Large intestine (tissue), 12 donors: ENCODE measurements at places on chromosomes 12 and 14. TPM values are rescaled to one million over a fixed set of nuclear protein-coding genes. Genes with fewer than 3 reads are reported as not detected.

RHEBL1 gene
- 0.79 TPM for polyA plus RNA-seq

CRIP1 gene
- polyA plus RNA-seq, result 136 TPM

- DNase-seq, result no peak
These were observed 7.3 kb downstream of the GAPDH start for GRCh38 chr12:6541371-6542165.

DNA sequence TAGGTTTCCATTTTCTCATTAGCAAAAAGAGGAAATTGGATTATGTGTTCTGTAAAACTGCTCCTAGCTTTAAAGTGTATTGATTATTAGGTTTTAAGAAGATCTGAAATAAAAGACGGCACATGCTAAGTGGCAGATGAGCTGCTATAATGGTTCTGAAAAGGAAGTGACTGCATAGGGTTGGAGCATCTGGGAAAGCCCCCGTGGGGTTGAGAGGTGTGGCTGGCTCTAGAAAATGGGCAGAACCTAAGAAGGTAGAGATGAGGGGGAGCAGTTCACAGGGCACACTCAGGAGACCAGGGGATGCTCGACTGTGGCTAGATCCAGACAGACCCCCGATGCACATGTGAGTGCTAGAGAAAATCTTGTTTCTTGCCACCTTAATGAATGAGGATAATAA is 1.9 kb downstream of the IFNG-AS1 start:
- no peak for DNase-seq

- no peak for DNase-seq
These were observed 386.6 kb downstream of the KCNH5 start for GRCh38 chr14:62658631-62659030.

LBHD2 gene
- not detected for polyA plus RNA-seq

DNA sequence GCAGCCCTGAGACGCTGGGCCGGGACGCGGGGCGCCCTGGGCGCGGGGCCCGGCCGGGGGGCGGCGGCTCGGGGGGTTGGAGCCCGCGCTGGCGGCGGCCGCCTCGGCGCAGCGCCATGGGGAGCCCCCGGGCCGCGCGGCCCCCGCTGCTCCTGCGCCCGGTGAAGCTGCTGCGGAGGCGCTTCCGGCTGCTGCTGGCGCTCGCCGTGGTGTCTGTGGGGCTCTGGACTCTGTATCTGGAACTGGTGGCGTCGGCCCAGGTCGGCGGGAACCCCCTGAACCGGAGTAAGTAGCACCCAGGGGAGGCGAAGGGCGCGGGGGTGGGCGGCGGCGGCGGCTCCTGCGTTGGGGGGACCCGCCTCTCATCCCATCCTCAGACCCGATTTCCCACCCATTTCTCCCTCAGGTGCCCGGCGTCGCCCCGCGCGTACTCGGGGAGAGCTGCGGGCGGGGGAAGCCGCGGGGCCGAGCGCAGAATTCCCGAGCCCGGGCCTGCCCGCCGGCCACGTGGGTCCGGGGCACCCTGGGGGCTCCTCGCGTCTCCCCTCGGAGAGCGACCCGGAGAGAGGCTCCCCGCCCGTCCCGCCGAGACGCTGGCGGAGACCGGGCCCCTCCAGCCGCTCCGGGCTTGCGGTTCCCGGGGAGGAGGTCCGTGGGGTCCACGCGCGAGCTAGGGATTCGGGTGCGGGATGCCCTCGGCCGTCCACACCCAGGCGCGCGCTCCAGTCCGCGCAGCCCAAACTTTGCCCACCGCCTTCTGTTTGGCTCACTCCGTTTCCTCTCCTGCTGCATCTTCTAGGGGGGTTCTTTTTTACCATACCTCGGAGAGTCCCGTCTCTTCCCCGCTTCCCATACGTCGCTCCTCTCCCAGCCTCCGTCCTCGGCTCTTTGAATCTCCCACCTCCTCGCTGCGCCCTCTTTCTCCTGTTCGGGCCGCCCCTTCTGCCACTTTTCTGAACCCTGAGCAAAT is 807 bp downstream of the B4GALNT3 start:
- peak; percentile 57 for DNase-seq

RTL1 gene
- polyA plus RNA-seq, result 0.16 TPM

DNA sequence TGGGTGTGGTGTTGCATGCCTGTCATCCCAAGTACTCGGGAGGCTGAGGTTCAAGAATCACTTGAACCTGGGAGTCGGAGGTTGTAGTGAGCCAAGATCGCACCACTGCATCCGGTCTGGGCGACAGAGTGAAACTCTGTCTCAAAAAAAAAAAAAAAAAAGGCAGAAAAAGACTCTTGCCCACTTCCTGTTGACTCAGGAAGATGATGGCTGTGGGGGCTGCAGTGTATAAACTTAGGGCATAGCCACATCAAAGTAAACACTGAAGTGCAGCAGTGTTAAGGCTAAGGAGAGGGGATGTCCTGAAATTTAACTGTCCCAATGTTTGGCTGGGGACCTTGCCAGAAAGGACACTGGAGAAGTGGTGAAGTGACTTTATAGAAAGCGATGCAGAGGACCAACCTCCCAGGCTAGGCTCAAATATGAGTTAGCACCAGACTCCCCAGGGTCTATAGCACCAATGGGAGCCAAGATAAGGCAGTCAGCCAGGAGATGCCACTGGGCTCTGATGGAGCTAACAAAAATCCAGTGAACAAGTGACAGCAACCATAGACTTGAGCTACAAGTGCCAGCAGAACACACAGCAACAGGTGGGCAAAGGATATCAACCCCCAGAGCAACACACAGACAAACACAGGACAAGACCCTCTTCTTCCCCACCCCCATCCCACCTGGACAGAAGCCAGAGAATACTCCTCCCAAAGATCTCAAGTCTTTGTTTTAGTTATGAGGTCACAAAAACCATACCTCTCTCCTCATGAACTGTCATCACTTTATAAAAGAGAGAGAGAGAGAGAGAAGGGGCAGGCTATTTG is 28.0 kb downstream of the NELL2 start:
- DNase-seq, result no peak

DNA sequence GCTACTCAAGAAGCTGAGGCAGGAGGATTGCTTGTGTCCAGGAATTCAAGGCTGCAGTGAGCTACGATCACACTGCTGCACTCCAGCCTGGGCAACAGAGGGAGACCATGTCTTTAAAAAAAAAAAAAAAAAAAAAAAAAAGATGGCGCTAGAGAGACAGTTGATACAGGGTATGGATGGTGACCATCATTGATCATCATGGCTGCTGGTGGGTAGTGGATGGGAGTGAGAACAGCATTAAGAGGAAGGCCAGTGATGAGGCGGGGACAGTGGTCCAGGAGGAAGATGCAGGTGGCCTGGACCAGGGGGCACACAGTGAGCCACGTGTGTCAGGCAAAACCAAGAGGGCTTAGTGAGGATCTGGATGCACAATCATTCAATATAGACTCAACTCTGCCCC is 26.8 kb upstream of the MAP1LC3B2 start:
- no peak for DNase-seq

DNA sequence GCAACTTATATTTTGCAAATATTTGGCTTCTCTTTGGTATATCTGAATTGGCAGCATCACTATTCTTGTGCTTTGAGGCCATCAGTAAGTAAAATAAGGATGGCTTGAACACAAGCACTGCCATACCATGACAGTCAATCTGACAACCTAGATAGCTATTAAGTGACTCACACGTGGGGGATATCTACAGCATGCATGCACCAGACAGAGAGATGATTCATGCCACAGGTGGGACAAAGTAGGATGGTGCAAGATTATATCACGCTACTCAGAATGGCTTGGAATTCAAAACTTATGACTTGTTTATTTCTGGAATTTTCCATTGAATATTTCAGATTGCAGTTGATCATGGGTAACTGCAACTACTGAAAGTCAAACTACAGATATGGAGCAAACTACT is 675.6 kb upstream of the MDGA2 start:
- no peak for DNase-seq

GRCh38 chr12:80195074-80195726 is 95.9 kb downstream of the OTOGL start:
- peak; percentile 23 for DNase-seq

GRCh38 chr12:89674326-89674942 is 34.2 kb downstream of the ATP2B1 start:
- no peak for DNase-seq

ASCL1 gene
- 6.4 TPM for polyA plus RNA-seq

- DNase-seq, result no peak
These were observed 21.6 kb upstream of the CHFR start for GRCh38 chr12:132909030-132909368.

DNA sequence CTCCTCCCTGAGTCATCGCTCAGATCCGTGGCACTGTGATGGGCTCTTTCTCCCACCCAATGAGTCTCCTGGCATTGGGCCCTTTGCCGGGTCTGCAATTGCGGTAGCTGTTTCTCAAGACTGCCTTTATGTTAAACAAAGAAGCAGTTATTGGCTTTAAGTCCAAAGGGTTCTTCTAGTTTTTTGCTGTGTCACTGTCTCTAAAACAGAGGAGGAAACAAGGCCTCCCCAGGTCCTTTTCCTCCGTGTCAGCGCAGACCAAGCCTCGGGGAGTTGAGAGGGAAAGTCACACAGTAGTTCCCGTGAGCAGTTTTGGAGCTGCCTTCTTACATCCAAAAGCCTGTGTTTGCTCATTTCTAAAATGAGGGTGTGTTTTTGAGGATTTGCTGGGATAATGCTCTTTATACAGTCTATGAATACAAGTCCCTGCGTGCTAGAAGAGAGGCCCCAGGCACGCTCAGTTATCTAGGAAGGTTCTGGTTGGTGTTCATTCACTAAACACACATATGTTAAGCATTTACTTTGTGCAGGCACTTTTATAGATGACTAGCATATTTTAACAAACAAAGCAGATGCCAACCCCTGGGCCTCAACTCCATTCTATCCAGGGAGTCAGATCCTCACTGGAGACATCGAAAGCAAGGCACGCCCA is 126.0 kb upstream of the PZP start:
- peak; percentile 57 for DNase-seq

GRCh38 chr12:2118061-2118460 is 65.3 kb downstream of the CACNA1C start:
- no peak for DNase-seq

DNA sequence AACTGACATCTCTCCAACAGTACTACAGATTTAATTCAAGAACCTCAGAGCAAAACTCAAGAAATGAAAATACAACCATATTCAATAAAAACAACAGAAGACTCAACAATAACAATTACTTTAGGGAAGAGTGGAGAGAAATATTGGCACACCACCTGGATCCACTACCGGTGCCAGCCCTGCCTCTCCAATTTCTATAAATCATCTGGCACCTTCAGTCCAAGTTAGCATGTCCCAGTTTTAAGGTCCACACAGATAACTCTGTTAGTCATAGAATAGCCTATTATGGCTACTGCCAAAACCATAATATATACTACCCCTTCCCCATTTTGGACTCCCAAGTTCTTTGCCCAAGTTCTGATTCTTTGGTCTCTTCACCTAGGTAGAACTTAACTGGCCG is 69.9 kb upstream of the PSMA6 start:
- DNase-seq, result no peak

- DNase-seq, result no peak
These were observed 65.6 kb downstream of the FBXL14 start for GRCh38 chr12:1528791-1529190.

DNA sequence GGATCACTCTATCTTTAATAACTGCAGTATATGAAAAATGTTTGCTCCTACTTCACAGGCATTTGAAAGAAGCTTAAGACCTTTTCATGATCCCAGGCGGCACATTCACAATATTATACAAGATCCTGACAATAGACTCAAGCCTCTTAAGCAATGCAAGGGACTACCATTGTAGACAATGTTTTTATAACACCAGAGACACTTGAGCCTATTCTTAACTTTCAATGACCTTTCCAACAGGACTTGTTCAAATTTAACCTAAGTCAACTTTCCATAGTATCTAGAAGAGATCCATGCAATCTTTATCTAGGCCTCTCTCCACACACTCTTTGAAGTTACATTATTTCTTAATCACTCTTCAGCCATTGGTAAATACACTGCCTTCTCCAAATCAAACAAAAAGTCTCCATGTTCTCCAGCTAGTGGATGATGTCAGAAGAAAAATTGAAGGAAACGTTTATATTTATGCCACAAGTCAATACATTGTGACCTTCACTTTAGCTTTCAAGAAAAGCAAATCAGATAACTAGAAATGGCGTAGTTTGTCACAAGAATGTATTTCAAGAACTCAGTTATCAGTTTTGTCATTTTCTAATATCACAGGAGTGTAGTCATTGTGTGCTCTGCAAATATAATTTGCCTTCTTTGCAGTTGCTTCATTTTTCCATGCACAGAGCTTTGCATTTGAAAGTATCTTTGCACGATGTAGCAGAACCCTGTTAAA is 41.2 kb downstream of the PHLDA1 start:
- no peak for DNase-seq

- no peak for DNase-seq
These were observed 196.9 kb upstream of the ALG10 start for GRCh38 chr12:33825442-33825841.

DNA sequence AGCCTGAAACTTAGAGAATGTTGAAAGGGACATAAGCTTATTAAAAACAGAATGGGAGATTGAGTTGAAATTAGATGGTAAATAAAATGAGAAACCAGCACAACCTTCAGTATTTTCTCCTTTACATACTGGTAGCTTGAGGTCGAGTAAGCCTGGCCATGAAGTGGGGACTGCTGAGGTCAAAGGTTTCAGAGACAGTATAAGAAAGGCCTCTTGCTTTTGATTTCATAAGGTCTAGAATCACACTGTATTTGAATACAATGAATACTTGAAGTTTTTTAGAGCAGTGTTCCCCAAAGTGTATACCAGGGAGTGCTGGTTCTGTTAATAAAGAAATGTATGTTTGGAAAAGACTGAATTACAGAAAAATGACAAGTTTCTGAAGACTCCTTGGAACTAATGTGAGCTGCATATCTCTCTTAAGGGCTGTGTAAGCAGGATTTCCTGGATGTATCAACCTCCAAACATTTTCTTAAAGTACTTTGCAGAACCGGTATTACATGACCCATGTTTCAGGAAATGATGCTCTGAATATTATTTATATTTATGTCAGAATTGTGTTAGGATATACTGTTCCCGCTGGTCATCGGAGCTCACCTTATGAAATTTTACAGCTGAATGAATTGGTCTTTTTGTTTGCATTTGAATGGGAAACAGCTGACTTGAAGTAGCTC is 85.0 kb downstream of the AKAP6 start:
- DNase-seq, result no peak
